Left lung (tissue), 14 donors: ENCODE measurements at places on chromosomes 3 and 15. TPM values are rescaled to one million over a fixed set of nuclear protein-coding genes. Genes with fewer than 3 reads are reported as not detected.

Gene SERINC4
- polyA plus RNA-seq, result not detected

Gene XCR1
- polyA plus RNA-seq, result 0.07 TPM

Gene REC114
- not detected for polyA plus RNA-seq

Gene OXTR
- polyA plus RNA-seq, result 1.5 TPM

Gene FAH
- polyA plus RNA-seq, result 50.5 TPM

Gene FAM81A
- 5.0 TPM for polyA plus RNA-seq

Gene PLSCR2
- polyA plus RNA-seq, result 0.67 TPM

DNA sequence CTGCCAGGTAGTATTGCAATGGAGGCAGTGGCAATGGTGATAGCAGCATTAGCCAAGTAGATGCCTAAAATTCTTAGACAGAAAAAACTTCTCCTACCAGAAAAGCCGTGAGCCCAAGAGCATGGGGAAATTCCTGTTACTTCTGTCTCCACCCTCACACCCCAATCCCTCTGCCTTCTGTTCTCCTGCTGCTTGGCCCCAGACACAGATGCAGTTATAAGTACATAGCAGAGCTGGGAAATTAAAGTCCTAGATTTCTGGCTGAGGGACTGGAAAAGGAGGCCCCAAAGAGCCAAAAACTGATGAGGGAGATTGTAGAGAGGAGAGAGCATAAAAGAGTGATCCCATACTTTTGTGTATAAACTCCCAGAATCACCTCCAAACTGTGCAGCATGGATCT is 166.9 kb downstream of the SMAD6 start:
- DNase-seq, result no peak

DNA sequence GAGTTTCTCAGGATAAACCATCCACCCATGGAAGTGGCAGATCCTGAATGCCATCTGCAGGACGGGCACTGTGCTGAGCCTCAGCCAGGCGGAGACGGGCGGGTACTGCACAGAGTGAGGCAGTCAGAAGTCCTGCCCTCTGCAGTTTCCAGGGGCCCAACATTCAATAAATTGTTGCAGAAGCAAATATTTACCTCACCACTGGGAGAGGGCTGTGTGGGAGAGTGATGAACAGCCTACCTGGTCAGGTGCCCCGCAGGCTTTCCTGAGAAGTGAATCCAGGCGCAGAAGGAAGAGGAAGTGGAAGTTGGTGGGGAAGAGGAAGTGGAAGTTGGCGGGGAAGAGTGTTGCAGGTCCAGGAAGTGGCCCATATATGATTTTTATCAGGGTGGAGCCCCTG is 100.8 kb downstream of the SLCO3A1 start:
- DNase-seq, result no peak

GRCh38 chr3:156818273-156818651 is 7.9 kb upstream of the LEKR1 start:
- no peak for DNase-seq

GRCh38 chr15:67021455-67021854 is 43.9 kb upstream of the SMAD3 start:
- DNase-seq, result no peak

DNA sequence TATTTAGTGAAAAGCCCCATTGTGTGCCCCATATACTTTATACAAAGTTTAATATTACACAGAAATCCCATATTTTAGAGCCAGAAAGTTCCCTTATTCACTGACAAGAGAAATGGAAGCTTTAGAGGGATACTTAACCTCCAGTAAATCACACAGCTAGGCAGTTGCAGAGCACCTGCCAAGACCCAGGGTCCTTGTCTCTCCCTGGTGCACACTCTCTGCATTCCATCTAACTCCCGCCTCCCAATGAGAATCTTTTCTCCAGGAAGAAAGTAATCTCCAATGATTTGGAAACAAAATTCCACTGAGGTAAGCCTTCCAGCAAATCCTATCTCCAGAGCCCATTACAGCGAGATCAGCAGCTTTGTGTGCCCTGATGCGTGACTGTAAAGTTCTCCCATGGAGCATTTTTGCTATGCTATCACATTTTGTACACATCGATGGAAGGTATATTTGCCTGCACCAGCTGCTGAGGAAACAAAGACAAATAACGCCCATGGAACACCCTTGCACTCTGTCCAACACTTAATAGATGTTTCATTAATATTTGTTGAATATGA is 41.4 kb downstream of the ULK4 start:
- DNase-seq, result no peak

DNA sequence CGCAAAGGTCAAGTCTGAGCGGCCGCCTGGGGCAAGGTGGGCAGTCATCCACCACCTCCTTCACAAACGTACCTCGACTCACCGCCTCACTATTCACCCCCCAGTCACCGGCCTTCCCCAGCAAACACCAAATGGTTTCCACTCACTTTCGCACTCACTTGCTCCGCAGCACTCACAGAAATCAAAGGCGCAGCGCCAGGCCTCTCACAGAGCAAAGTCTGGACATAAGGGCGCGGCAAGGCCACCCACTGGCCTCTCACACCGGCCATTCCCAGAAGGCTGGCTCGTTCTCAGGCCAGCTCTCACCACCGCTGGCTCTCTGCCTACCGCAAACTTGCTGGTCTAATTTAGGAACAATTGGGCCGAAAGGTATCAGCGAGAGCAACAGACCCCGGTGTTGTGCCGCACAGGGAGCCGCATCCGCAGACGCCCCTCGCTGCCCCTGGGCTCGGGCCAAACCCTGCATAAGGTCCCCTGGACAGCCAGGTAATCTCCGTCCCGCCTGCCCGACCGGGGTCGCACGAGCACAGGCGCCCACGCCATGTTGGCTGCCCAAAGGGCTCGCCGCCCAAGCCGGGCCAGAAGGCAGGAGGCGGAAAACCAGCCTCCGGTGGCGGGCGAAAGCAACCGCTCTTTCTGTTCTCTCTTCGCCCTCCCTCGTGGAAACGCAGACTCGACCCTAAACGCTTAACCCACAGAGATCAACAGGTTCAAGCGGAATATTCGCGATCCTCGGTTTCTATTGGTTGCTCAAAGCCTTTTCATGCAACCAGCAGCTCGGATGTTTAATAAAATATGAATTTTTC is 2.9 kb downstream of the SHOX2 start:
- peak; percentile 71 for DNase-seq

- no peak for DNase-seq
Observed at GRCh38 chr3:36991923-36992805, 767 bp downstream of the EPM2AIP1 start.

DNA sequence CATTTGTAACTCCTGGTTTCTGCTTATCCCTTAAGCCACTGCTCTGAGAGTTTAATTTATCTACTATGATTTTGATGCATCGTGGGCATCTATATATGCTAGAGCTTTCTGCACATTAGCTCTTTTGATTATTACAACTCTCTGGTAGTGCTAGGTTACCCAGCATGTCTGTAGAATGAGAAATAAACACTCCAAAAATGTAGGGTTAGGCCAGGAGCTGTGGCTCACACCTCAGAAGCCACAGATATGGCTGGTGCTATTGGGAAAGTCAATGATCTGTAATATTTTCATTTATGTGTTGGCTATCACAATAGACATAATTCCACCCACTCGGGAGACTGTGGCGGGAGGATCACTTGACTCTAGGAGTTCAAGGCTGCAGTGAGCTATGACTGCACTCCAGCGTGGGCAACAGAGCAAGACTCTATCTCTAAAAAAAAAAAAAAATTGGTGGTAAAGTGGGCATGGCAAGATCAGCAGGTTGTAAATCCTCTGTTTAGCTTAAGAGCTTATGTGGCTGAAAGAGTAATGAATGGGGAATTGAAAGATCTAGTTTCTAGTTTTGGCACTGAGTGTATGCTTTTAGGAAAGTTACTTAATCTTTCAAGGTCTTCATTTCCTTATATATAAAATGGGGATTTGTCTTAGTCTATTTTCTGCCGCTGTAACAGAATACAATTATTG is 6.3 kb downstream of the TIGIT start:
- DNase-seq, result no peak

DNA sequence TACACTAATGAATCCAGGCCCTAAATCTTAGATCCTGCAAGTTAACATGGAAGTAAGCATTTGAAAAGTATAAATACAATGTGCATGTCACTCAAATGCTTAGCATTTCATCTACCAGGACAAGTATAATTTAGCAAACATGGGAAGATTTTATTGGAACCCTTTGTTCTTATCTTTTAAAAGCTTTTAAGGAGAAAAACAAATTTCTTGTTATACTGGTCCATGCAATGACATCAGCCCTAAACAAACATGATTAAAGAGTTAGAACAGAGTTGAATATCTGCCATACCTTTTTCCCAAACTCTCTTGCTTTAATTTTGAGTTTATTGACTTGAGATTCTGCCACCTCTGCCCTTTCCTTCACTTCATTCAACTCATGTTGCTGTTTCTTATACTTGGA is 87.0 kb downstream of the HHLA2 start:
- no peak for DNase-seq

- no peak for DNase-seq
Observed at GRCh38 chr15:90376789-90377188, 11.3 kb upstream of the IQGAP1 start.

DNA sequence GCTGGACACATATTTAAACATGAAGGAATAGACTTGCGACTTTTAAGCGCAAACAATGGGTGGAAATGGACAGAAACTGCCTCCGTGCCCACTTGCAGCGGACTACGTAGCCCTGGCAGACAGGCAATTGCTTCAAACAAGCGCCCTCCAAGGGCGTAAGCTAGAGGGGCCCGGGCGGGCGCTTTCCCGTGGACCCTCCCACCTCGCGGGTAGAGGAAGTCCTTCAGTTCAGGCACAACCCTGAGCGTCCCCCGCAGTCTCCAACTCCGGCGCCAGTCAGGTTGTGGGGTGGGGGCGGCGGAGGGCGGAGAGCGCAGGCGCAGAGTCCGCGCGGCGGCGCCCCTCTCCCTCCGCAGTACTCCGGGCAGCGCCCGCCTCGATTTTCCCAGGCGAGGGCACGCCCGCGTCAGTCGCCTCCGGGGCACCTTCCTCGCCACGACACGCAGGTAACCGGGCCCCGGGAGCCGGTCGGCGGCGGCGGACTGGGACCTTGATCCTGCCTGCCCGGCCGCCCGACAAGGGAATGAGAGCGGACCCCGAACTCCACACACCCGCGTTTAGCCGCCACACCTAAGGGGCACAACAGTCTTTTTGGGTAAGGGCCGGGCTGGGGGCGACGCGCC is at the start of gene SLC35G2:
Gene SLC35G2, plus strand, starts transcription at position 358 of the 623 bp plus-strand sequence. CDS start 35,335 bp downstream, outside the sequence.
- peak; percentile 52 for DNase-seq
